ENCODE measurements at places on chromosomes 1 and 21. TPM values are rescaled to one million over a fixed set of nuclear protein-coding genes. Genes with fewer than 3 reads are reported as not detected.
A peak's percentile ranks its signal among the peaks of the same experiment; 100 is the strongest.

GRCh38 chr1:213749558-213749957 is 238.2 kb upstream of the PROX1 start:
- DNase-seq: no peak

- peak; percentile 85 for DNase-seq
Measured at GRCh38 chr21:45877821-45878469, 103.6 kb upstream of the COL6A1 start.

- DNase-seq: peak; percentile 58
Measured at GRCh38 chr21:16563795-16564194, 834.0 kb downstream of the USP25 start.

GRCh38 chr1:26021647-26022403 is at the start of gene EXTL1:
TSS of gene EXTL1 (plus strand) at chr1:26021775. CDS start at chr1:26022647, 872 bp downstream.
- DNase-seq: no peak

DNA sequence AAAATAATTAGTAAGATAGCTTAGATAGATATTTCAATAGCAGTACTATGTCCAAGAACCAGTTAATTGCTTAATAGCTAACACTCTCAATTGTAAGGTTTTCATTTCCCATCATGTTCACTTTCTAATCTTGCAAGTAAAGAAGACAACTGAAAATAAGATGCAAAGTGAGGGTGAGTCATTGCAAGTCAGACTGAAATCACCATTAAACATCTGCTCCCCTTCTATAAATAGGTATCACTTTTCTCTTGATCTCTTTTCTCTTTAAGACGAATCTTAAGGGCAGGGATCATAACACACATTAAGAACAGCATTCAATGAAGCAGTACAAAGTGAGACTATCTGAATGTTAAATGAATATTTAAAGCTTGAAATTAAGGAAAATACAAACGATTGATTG is 40.4 kb downstream of the UBR4 start:
- no peak for DNase-seq

- no peak for DNase-seq
Measured at GRCh38 chr1:239616673-239617072, 230.3 kb downstream of the CHRM3 start.

YY1AP1 gene
- 43.9 TPM for total RNA-seq

DNA sequence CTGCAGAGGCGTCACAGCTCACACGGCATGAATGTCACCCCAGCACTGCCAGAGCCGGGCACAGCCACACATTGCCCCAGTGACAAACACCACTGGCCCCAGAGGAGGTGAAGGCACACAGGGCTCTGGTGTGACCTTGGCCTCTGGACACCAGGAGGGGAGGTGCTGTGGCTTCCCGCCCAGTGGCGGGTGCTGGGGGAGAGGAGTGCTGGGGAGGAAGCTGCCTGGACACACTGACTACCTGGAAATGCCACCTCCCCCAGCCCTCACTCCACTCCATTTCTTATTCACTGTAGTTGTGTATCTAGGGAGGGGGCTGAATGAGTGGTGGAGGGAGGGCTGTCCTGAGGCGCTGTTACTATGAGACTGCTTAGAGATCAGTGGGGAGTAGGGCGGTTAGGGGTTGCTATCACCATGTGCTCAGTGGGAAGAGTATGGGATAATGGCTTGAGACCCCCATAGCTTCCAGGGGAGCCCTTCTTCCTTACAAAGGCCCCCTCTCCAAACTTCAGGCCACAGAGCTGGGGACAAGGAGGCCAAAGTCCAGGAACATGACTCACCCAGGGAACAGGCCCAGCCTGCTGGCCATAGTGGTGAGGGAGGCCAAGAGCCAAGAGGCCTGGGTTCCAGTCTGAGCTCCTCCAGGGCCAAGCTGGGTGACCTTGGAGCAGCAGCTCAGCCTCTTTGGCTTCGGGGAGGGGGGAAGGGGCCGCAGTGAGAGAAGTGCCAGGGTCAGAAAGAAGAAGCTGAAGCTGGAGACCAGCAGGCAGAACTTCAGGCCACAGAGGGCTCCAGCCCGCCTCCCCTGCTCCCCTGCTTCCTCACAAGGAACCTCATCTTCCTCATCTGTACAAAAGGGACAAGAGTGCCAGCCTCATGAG is 40.1 kb downstream of the AHDC1 start:
- DNase-seq: no peak

- DNase-seq: no peak
Measured at GRCh38 chr1:5110508-5110907, 456.1 kb downstream of the AJAP1 start.

GRCh38 chr1:159853417-159854115 is 8.9 kb downstream of the VSIG8 start:
- no peak for DNase-seq

CLCA4 gene
- not detected for total RNA-seq

DNA sequence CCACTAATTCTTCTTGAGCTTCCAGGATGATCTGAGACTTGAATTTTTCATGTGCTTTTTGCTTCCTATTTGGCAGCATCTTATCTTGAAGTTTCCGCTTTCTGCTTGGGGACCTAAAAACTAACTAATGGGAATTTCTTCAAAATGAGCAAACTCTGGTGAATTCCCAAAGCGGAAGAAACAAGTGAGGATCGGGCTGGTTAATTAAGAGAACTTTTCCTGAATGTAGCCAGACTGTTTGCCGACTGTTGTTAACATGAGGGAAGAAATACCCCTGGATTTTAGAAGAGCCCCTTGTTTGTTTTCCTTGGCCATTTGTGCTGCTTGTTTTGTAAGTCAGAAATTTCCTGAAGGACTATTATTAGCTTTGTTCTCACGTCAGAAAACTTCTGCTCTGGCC is 6.1 kb upstream of the SELE start:
- DNase-seq: no peak

DNA sequence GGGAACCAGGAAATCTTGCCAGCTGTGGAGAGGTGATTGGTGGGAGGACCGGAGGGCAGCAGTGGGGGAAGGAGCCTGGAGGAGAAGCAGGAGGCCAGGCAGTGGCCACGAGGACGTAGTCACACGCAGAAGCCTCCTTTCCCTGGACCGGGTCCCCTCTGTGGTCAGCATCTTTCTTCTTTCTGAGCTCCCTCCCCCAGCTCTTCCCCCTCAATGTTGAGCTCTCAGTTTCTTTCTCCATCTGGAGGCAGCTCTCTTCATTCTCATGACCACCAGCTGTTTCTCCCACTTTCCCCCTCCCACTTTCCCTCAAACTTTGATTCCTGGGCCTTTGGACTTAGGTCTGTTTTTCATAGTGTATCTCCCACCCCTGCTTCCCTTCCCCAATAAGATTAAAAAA is 18.3 kb downstream of the KIRREL1 start:
- DNase-seq: no peak

OR10Z1 gene
- not detected for total RNA-seq

GRCh38 chr1:97209381-97209957 is 487.9 kb downstream of the PTBP2 start:
- no peak for DNase-seq

SPRR2A gene
- total RNA-seq: not detected

OR2T33 gene
- 0.79 TPM for total RNA-seq

DNA sequence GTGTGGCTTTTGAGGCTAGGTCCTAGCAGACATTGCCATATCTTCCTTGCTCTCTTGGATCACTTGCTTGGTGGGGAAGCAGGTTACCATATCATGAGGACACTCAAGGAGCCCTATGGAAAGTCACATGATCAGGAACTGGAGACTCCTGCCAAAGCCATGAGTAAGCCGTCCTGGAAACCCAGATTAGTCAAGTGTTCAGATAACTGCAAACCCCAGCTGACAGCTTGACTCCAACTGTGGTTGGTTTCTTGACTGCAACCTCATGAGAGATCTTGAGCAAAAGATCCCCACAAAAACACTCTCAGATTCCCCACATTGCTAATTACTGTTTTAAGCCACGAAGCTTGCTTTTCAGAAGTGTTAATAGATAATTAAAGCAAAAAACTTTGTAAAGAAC is 58.6 kb downstream of the CACNA1E start:
- no peak for DNase-seq

DNA sequence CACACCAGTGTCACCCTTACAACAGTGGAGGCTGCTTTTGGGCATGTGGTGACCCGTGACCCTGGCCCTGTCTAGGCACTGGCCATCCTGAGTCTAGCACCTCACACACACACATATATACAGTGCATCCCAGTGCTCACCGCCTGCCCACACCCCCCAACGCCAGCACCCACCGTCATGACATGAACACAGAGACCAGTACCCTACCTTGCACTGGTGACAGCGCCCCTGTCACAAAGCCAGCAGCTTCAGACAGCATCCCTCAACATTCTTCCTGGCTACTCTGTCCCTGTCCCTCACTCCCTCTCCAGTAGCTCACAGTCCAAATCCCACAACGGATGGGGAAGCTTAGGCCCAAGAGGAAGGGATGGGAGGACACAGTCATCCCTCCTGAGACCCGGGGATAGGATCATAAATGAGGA is 27.1 kb downstream of the AHDC1 start:
- no peak for DNase-seq

CFHR2 gene
- not detected for total RNA-seq

DNA sequence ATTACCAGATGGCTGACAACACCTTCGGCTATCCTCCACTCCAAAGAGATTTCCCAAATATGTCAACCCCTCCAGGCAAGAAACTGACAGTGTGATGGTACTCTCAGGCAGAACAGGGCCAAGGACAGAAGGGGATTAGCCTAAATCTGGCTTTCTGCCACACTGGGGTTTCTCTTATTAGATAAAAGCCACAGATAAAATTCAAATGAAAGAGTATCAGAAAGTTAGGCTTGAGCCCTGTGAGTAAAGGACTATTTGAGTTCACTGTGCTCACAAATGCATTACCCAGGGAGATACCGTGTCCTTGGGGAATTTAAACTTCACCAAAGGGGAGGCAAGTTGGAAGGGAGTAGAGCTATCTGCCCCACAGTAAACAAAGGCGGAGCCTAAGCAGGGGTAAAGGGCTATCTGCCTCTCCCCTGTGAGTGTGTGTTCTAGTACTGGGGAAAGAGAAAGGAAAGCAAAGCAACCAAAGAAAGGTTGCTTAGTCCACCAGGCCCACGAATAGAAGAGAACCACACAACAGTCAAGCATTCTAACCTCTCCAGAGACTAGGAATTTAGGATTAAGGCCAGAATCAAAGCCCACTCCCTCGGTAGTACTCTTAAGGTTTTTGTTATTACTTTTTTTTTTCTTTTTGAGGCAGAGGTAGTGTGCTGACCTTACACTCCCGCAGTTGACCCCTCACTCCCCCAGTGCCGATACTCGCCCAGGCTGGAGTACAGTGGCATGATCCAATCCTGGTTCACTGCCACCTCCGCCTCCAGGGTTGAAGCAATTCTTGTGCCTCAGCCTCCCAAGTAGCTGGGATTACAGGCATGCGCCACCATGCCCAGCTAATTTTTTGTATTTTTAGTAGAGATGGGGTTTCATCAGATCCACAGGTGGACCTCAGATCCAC is 12.7 kb downstream of the TPM3 start:
- DNase-seq: no peak

DNA sequence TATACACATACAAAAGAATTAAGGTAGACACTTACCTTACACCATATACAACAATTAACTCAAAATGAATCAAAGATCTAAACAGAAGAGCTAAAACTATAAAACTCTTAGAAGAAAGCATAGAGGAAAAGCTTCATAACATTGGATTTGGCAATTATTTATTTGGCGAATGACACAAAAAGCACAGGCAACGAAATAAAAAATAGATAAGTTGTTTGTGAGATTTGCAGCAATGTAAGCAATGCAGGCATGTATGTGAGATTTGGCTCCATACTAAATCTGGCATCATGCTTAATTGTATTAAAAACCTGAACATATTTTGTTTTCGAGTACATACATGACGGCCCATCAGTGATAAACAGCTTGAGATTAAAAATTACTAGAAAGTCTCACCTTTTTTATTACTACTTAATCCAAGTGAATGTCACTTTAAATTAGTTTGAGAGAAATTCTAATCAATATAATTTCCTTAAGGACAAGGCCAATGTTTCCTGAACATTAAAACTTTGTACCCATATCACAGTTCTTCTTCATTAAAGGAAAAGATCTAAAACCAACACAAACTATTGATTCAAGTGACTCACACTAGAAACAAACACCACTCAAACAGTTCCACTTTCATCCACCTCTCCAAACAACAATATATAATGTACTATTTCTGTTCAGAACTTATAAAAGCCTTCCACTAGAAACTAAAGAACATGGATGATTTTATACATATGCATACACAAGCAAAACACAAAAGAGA is 23.1 kb upstream of the TMEM125 start:
- DNase-seq: no peak

DNA sequence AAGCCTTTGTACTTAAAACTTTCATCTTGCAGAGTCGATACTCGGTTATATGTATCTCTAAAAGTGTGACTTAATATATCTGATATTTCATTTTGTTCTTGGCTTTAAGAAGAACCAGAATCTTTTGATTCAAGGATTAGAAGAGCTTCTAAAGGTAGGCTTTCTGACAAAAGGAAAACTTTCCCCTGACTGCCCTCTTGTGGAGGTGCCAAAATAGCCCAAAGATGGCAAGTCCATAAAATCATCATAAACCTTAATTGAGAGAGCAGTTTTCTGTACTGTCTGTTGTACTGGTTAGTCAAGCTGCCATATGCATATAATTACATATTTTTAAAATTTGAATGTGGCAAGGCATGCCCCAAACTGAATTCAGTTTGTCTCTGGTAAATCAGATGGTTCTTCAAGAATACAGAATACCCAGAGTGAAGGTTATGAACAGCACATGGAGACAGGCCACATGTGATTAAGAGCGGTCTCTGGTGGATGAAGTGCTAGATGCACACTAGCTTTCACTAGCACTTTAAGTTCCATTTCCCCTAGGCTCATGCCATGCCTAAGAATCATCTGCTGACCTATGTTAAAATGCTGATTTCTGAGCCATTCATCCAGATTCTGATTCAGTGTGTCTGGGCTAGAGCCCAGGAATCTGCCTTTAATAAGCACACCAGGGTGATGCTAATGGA is 27.7 kb upstream of the ELAVL4 start:
- DNase-seq: no peak

- no peak for DNase-seq
Measured at GRCh38 chr1:50993645-50994044, 23.6 kb downstream of the CDKN2C start.
